ENCODE measurements at places on chromosomes 2 and 18.

DNA sequence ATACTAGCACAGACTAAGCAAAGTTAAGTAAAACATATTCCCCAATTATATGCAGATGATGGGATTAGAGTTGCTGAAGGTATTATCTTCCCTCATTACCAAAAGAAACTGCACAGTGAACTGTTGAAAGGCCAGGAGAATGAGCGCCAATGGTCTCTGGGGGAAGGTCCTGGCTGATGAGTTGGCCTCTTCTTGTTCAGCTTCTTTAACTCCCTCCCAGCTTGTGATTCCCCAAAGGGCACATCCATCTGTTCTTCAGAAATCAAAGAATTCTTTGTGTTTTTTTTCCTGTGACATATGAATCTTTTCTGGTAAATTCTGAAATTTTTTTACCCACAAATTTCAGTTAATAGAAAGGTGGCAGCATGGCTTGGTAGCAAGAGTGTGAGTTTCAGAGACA is 667.6 kb downstream of the CNTNAP5 start:
- DNase-seq = no peak

GRCh38 chr2:146068051-146068450 is 1548.1 kb upstream of the ZEB2 start:
- no peak for DNase-seq

DNA sequence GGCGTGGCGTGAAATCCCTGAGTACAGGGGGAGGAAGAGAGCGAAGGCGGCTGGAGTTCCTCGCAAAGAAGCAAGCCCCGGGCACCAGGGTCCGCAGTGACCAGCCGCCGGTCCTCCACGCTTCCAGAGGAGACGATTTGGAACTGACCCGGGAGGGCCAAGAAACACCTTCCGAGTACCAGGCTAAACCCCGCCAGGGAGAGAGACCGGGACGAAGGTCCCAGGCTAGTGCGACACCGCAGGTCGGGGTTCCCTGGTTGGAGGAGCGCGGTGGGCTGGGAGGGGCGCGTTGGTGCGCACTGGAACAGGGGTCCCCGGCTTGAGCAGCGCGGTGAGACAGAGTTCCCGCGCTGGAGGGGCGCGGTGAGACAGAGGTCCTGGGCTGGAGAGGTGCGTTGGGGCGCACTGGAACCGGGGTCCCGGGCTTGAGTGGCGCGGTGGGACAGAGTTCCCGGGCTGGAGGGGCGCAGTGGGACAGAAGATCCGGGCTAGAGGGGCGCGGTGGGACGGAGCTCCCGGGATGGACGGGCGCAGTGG is 901 bp downstream of the WDFY1 start:
- no peak for DNase-seq

- no peak for DNase-seq
Measured at GRCh38 chr2:105087273-105087672, 49.4 kb downstream of the MRPS9 start.

- DNase-seq = no peak
Measured at GRCh38 chr2:189851174-189851826, 67.0 kb downstream of the PMS1 start.

GRCh38 chr18:38961880-38962279 is 1396.3 kb upstream of the CELF4 start:
- no peak for DNase-seq

DNA sequence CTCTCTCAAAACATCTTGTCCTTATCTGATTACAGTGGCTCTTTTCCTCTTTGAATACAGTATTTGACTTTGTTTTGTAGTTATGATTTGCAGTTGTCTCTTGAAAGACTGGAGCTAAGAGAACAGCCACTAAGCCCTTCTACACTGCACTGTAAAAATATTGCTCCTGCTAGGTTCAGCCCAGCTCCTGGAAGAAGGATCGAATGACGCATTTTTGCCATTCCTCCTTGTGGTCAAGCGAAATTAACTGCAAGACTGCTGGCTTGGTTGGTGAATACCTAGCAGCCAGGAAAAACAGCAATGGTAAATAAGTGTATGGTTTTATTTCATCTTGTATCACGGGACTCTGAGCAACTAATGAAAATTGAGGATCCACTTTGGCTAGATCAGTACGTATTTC is 407.8 kb upstream of the CDH2 start:
- no peak for DNase-seq

- no peak for DNase-seq
Measured at GRCh38 chr2:215405722-215406581, 29.9 kb downstream of the FN1 start.

GRCh38 chr2:105183555-105184323 is 57.8 kb upstream of the GPR45 start:
- DNase-seq = no peak

DNA sequence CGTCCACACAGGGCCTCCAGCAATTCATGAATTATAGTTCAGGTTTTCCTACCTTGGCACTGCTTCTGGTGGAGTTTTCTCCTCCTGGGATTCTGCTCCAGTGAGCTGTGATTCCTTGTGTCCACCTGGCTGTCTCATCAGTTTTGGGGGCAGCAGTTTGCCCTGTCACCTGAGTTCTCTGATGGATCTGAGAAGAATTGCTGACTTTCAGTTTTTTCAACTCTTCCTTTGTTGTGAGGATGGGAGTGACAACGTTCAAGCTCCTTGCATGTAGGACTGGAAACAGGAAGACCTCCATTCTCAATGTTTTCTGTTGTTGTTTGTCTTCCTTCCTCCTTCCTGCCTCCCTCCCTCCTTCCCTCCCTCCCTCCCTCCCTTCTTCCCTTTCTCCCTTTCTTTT is 359.0 kb downstream of the TSN start:
- no peak for DNase-seq

- DNase-seq = no peak
Measured at GRCh38 chr2:241237047-241237446, 48.6 kb downstream of the ANO7 start.

- no peak for DNase-seq
Measured at GRCh38 chr2:72813841-72814240, 12.0 kb downstream of the EXOC6B start.

DNA sequence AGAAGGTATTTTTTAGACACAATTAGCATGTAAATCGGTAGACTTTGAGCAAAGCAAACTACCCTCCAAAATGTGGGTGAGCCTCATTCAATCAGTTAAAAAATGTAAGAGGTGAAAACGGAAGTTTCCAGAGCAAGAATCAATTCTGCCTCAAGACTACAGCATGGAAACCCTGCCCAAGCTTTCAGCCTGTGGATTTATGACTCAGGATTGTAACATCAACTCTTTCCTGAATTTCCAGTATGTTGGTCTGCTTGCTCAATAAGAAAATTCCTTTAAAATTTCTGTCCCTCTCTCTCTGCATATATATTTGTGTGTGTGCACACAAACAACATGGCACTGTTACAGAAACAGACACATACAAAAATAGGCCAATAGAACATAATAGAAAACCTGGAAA is 228.6 kb upstream of the DOK6 start:
- DNase-seq = no peak

DNA sequence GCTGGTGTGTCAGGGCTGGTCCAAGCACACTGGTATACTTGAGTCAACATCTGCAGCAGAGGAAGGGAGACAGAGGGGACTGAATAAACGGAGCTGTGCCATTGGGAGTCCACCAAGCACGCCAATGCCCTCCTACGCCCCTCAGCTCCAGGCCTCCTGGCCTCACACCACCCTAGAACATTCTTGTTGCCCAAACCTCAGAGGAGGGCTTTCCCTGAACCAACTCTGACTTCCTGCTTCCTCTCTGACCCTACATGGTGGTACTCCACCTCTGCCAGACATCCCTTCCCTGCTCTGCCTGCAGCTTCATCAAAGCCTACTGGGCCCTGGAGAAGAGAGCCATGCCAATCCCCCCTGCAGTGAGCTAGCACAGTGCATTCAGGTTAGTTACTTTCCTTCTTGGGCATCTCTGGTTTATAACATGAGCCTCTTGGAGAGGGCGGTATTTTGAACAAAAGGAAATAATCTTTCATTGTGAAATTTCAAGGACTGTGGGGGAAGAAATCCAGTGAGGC is 54.4 kb downstream of the ZBTB7C start:
- DNase-seq = no peak

- no peak for DNase-seq
Measured at GRCh38 chr2:201157694-201158093, 25.2 kb upstream of the CASP10 start.

GRCh38 chr18:56423626-56424025 is 214.8 kb downstream of the TXNL1 start:
- DNase-seq = no peak

- DNase-seq = no peak
Measured at GRCh38 chr2:135825131-135825530, 11.9 kb downstream of the LCT start.

DNA sequence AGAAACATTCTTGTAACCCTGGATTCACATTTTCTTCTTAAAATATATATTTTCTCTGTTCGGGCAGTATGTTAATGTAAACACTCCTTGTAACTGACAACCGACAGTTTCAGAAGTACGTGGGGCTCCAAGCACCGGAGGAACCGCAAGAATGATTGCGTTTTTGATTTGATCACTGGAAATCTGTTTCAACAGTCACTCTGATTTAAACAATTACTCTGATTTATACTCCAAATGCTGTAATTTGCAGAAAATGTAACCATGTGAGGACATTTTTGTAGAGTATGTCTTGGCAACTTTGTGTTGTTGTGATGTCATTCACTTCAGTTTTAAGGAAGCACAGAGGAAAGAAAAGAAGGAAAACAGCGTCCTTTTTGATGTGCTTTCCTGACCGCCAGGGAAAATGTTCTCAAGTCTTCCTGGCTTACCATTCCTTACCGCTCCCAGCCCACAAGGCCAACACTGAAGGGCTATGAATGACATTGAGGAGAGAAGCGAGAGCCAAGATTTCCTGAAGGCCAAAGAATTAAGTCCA is 77.7 kb downstream of the APOB start:
- no peak for DNase-seq

DNA sequence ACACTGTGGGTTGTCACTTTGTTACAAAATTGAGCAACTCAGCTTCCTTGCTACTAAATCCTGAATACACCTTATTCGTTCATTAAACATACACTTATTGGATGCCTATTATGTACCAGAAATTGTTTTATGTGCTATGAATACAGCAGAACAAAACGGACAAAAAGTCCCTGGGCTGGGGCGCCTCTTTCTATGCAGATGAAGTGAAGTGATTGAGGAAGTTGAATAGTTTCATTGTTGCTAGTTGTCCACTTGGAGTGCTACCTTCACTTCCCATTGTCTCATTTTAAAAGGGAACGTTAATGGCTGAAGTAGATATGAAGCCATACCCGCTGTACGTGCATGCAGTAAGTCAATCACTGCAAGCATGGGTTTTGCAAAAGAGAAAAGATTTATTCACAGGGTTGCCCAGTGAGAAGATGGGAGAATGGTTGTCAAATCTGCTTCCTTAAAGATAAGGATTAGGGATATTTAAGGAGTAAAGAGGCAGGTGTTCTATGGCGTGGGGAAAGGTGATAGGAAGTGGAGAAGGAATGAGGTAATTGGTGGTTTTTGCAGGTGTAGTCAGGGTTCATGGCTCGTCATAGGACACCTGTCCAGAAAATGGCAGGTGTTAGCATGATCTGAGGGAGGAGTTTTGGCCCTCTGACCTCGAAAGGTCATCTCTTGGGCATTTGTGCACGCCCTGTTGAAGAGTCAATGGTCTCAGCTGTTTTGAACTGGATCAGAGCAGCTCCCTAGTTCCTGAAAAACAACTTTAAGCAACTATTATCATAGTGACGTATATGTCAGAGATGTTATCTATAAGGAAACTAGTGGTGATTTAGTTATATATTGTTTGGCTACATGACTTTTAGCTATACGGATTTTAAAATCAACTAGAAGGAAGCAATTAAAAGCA is 23.5 kb downstream of the TRPM8 start:
- DNase-seq = no peak

- no peak for DNase-seq
Measured at GRCh38 chr18:41949206-41949920, 5.7 kb upstream of the PIK3C3 start.

DNA sequence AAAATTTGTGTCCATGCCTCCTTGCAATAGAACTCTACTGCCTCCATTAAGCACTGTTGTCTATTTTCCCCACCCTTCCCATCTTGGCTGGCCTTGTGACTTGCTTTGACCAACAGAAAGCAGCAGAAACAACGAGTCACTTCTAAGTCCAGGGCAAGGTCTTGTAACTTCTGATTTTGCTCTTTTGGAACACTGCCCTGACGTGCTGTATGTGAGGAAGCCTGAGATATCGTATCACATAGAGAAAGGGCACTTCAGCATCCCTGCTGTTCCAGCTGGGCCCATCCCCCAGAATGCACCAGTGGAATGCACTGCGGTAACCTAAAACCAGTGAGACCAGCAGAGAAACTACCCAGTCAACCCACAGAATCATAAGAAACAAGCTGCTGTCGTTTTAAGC is 28.1 kb downstream of the NCKAP1 start:
- DNase-seq = no peak

Measured in stimulated activated CD8-positive, alpha-beta memory T cell treated with anti-CD3 and anti-CD28 coated beads, Interleukin-7, amount 100 ng/mL, for 4 hours (primary cell).